ENCODE measurements at places on chromosomes 5 and 9.

GRCh38 chr9:121286973-121287741 is 19.2 kb downstream of the GSN start:
- no peak for DNase-seq

- DNase-seq, result no peak
Measured at GRCh38 chr5:173456751-173457171, 128.5 kb upstream of the STC2 start.

DNA sequence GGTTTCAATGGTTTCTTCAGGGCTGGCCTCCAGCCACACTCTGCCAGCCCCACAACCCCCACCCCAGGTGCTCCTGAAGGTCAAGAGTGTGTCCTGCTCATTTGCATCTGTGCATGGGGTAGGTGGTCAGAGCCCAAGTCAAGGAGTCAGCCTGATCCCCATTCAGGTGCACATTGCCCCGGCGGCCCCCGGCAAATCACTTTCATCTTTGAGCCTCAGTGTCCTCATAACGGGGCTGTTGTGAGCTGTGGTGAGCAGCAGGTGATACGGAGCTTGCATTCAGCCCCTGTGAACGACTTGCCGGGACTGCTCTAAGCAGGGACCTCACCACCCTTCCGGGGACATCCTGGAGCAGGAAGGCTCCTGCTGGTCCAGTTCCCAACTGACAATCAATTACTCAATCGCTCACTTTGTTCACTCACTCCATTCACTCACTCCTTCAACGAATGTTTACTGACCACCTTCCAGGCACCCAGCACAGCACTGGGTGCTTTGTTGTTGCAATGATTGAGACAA is 93.2 kb upstream of the CPEB4 start:
- DNase-seq, result no peak

- no peak for DNase-seq
Measured at GRCh38 chr5:151903243-151903653, 21.4 kb downstream of the GLRA1 start.

- DNase-seq, result no peak
Measured at GRCh38 chr9:99058964-99059921, 45.7 kb upstream of the TGFBR1 start.

DNA sequence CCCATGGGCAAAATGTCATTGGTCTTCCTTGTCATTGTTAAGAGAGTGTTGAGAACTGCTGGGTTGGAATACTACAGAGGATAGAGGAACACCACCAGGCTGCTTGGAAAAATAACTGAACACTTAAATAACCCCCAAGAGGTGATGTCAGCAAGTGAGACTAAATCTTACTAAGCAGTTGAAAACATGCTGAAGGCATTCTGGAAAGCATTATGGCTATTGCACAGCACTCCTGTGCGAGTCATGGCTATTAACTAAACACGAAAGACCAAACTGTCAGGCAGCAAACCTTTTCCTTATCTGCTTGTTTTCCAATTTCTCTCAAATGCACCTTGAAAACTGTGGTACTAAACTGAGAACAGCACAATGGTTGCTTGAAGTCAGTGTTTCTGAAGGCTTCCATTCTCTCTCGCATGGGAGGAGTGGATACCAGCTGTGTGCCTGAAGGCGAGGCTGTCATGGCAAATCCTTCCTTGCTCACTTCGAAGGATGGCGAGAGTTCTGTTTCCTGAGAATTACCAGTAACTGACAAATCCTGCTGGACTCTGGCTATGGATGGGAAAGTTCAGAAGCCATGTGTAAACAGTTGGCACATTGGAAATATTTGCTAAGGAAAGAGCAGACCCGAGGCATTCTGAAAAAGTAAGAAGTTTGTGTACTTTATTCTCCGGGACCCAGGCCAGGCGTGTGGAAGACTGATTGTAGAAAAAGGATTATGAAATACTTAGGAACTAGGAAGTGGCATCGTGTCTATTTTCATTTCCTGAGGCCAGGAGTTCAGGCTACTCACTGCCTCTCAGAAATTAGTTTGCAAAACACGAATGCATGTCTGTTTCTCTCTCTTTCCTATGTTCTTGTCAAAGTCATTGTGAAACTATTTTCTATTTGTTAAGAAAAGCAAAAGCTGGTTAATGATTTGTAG is 182.1 kb downstream of the DMRT2 start:
- no peak for DNase-seq

DNA sequence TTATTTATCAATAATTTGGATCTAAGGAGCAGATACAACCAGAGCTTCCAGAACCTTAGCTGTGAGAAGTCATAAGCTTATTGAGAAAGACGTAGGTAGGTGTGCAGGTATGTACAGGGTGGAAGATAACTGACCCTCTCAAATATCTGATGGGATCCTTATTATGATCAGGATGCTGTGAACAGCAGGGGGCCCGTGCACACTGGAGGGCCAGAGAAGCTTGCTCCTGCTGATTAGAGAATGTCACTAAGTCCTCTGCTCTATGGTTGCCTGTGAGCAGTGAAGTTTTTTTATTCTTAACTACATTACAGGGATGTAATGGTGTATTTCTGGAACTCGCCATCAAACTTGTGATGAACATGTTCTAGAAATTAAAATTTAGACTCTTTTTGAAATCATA is 108.9 kb upstream of the POU5F2 start:
- DNase-seq, result no peak

DNA sequence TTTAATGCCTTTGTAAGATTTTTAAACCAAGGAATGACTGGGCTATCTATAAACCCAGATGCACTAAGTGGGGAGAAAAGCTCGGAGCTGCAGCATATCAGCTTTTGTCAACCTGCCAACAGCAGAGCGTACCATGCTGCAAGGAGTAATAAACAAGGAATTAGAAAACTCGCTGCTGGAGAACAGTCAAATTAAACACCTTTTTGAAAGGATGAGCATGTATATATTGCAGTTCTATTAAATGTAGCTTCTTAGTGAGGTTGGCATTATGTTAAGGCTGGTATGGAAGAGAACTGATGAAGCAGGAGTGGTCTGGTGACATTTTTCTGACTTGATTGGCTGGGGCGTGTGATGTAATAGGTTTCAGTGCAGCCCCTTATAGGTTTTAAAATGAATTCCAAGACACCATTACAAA is 74.7 kb downstream of the PIK3R1 start:
- no peak for DNase-seq

GRCh38 chr5:141597814-141598213 is 21.0 kb downstream of the DIAPH1 start:
- DNase-seq, result no peak

DNA sequence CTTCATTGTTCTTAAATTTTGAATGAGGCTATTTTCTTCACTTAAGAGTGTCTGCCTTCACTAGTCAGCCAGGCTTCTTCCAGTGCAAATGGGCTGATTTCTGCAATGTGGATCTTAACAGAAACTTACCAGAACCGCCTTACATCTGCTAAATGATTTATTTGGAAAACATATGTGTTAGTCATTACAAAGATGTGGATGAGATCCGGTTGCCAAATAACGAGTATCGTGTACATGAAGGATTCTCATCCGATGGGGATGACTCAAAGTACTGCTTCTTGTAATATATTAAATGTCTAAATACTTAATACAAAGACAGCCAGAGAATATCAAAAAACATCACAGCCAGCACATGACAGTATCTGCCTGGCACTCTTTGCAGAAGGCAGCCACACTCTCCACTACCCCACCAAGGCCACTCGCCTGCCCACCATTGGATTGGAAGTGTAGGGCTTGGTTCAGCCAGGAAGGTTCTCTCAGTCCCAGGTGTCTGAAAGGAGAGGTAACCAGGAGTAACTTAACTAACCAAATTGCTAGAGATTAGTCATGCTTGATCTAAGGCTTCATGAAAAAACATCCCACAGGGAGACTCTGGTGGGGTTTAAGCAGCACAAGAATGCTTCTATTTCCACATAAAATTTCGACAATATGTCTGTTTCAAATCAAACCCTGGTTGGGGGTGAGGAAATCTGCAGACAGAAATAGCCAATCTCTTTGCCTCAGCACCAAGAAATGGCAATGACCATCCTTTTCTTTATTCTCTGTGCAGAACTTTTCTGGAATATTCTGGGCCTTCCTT is 174.8 kb downstream of the GADD45G start:
- DNase-seq, result no peak

GRCh38 chr5:156208271-156208670 is 118.7 kb upstream of the SGCD start:
- DNase-seq, result no peak

GRCh38 chr9:28155067-28155466 is 581.8 kb upstream of the C9orf72 start:
- DNase-seq, result no peak

DNA sequence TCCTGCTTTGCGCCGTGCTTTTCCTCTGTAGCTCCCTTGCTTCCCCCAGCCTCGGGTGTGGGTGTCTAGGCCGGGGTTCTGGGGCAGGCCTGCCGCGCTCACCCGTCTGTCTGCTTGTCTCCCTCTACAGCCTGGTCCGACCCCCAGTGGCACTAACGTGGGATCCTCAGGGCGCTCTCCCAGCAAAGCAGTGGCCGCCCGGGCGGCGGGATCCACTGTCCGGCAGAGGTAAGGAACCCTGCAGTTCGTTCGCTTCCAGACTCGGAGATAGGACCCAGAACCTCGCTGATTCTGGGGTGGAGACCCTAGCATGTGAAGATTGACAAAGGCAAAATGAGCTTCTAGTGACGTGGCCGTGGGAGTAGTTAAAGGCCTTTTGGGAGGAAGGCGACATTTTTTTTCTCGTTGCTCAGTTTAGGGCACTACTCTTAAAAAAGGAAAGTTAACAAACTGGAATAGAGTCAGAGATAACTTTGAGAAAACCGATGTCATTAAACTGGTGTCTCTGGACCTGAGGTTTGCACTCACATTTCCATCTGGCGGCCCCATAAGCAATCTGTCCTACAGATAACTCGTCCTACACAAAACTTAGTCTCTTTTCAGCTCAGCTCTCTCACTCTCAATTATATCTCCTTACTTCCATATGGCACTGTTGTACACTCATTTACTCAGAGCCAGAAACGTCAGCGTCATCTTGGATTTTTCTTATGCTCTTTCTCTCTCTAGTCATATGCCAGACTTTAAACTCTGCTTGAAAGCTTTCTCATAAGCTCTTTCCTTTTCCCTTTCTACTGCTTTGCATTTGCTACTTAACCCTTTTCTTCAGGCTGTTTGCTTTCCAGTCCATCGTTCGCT is 561 bp downstream of the SEC61B start:
- no peak for DNase-seq

DNA sequence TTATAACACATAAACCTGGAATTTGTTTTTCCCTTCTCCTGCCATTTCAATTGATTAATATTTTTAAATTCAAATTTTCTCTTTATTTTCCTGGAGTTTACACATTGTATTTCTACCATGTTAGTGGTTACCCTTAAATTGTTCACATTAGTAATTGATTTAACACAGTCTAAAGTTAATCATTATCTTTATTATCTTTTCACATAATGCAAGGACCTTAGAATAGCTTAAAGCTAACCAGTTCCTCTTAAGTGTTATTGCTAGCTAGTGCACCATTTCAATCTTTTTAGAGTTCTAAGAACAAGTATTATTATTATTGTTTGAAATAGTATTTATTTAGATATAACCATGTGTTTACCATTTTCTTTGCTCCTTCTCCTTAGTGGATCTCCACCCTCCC is 251.2 kb upstream of the FBXL7 start:
- no peak for DNase-seq

DNA sequence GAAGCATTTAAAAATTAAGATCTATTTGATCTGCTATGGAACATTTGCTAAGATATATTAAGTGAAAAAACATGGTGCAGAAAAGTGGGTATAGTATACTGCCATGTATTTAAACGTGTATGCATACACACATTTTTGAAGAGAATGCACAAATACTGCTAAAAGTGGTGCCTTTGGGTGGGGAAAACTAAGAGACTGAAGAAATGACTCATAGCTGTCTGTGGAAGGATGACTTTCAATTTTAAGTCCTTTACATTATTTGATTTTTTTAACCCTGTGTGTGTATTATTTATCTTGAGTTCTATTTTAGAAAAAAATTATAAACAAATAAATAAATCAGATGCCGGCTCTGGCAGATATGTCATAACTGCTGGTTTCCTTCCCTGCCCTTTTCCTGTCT is 120.7 kb upstream of the SLIT3 start:
- DNase-seq, result no peak

- no peak for DNase-seq
Measured at GRCh38 chr9:36399980-36400331, at the start of gene RNF38. Gene RNF38, minus strand, starts transcription at chr9:36400269. Its CDS starts 161 bp downstream, at chr9:36400108.

DNA sequence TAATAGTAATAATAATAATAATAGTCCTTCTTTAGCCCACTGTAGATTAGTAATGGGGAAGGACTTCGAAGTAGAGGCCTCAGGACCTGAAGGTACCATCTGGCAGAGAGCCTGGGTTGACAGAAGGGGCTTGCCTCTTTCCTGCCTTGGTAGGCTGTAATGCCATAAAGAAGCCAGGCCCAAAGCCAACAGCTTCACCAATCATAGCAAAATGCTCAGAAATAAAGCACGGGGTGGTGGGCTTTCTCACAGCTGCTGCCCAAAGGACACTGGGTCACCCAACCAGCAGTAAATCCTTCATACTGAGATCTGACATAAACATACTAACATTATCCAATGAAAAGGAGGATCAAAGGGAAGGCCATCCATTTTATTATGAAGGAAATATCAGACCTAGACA is 70.7 kb downstream of the SUSD1 start:
- no peak for DNase-seq

DNA sequence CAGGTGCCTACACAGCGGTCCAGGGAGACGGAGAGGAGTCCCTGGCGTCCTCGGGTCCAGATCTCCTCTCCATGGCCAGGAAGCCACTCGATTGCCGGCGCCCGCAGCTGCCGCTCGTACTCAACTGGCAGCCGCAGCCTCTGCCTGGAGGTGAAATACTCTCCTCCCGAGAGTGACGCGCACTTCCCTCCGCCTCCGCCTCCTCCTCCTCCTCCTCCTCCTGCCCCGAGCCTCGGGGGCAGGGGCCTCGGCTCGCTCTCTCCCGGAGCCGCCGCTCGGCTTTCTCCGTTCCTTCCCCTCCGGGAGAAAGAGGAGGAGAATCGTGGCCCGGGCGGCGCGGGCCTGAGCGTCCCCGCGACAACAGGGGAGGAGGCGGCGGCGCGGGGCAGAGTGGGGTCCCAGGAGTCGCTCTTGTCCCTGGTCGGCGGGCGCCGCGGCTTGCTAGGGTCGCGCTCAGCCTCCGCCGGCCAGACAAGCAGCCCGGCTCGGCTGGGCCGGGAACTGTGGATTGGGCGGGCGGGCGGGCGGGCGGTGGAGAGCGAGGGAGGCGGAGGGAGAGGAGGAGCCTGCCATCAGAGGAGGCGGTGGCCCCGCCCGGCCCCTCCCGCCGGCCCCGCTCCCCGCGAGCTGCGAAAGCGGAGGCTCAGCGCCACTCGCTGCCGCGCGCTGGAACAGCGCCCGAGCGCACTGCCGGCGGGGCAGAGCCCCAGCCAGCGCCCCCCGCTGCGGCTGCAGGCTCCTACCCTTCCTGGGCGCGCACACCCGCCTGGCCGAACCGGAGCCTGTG is at the start of gene CEMIP2:
TSS of gene CEMIP2 (minus strand) at position 126 of the 787 bp plus-strand sequence. CDS start 18,140 bp downstream, outside the sequence.
- peak; percentile 88 for DNase-seq

Data from NCI-H1436 (cell line).